ENCODE measurements at places on chromosomes 5 and 9.

DNA sequence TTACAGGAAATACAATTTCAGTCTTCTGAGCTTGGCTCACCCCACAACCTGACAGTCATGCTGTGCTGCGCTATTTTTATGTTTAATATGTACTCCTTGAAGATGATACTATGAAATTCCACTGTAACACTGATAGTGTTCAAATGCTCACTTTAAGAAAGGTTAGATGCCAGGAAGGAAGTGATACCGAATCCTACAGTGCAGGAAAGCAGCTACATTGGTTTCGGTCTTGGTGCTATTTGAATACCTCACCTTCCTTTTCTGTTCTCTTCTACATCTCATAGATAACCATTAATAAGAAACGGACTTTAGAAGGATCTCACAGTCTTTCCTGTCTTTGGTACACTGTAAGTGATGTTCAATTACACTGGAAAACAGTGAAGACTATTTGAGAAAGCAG is 117.6 kb downstream of the SEMA5A start:
- no peak for DNase-seq

DNA sequence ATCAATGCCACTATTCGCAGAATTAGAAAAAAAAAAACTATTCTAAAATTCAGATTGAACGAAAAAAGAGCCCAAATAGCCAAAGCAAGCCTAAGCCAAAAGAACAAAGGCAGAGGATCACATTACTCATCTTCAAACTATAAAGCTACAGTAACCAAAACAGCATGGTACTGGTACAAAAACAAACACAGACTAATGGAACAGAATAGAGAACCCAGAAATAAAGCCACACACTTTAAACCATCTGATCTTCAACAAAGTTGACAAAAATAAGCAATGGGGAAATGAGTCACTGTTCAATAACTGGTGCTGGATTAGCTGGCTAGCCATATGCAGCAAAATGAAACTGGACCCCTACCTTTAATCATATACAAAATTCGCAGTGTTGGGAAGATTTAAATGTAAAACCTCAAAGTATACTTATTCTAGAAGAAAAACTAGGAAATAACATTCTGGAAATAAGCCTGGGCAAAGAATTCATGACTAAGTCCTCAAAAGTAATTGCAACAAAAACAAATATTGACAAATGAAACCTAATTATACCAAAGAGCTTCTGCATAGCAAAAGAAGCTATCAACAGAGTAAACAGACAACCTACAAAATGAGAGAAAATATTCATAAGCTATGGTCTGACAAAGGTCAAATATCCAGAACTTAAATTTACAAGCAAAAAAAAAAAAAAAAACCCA is 153.7 kb downstream of the NDUFS4 start:
- DNase-seq: no peak

DNA sequence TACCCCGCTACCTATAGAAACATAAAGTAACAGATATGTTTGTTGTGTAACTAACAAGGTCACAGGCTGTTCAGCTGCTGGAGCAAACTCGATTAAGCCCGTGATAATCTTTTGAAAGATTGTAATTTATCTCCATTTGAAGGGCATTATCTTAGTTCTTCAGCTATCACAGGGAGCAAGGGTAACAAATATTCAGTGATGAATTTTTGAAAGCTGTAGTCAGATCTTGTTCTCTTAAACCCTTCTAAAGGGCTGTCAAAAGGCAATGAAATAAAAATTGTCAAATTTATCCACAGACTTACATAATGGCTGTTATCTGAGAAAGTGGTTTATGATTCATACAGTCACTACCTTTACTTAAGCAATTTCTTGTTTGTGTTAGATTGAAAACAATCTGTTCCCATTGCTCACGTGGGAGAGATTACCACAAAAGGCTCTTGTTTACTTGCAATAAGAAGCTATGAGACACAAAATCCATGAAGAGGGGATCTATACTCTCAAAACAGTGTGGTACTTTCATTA is 78.3 kb upstream of the ZNF608 start:
- no peak for DNase-seq

GRCh38 chr5:62273687-62274086 is 32.3 kb upstream of the KIF2A start:
- DNase-seq: no peak

All from stimulated activated effector memory CD8-positive, alpha-beta T cell treated with anti-CD3 and anti-CD28 coated beads, Interleukin-12 subunit alpha, Interleukin-12 subunit beta, amount 100 ng/mL, for 72 hours (primary cell).